ENCODE measurements at places on chromosomes 5 and 9.

DNA sequence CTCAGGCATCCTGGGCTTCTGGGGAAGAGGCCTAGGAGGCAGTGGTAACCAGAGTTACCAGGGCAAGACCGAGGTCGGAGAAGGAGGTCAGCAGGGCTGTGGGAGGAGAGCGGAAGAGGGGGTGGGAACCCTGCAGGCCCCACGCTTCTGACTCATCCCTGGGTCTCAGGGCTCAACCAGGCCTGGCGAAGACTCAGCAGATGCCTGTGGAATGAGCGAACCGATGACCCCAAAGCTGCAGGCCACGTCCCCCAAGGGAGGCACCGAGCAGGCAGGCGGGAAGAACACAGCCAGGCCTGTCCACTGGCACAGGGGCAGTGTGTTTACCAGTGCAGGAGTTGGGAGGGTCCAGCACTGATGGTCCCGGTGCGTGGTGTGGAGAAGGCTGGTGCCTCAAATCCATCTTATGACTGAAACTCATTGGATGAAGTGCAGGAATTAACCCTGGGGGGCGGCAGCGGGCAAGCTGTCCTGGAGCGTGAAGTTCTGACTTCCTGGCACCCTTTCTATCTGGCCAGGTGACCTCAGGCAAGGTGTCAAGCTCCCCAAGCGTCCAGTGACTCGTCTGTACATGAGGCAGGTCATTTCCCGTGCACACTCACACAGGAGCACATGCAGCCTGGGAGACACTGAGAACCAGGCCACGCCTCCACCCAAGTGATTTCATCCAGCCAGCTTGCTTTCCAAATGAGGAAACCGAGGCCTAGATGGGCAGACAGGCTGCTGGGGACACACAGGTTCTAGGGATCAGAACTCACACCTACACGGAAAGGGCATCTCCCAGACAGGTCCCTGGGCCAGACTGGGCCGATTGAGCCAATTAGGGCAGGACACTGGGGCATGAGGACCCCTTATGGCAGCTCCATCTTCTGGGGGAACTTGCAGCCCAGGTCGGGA lies 69.1 kb downstream of the ADAMTS2 start:
- DNase-seq, result no peak

- DNase-seq, result peak; percentile 55
Measured at GRCh38 chr9:99823681-99824377, 2.1 kb downstream of the NR4A3 start.

- no peak for DNase-seq
Measured at GRCh38 chr9:22160221-22160620, 151.1 kb upstream of the CDKN2B start.

GRCh38 chr9:5671711-5672353 lies 42.9 kb downstream of the RIC1 start:
- no peak for DNase-seq

DNA sequence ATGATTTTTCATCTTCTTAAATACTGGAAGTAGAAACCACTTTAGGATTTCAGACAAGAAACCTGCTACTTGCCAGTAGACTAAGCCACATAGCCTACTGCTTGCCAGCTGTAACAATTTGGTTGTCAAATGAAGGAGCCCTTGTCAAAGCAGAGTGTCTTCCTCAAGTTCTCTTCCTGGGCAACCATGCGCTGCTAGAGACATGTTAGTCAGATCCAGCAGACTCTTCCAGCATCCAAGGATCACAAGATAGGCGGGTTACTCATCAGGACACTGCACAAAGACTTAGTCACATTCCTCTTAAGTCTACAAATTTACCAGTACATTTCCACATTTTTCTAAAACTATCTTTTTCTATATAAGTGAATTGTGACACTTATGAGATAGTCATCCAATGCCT lies 24.4 kb downstream of the SKIC3 start:
- no peak for DNase-seq

DNA sequence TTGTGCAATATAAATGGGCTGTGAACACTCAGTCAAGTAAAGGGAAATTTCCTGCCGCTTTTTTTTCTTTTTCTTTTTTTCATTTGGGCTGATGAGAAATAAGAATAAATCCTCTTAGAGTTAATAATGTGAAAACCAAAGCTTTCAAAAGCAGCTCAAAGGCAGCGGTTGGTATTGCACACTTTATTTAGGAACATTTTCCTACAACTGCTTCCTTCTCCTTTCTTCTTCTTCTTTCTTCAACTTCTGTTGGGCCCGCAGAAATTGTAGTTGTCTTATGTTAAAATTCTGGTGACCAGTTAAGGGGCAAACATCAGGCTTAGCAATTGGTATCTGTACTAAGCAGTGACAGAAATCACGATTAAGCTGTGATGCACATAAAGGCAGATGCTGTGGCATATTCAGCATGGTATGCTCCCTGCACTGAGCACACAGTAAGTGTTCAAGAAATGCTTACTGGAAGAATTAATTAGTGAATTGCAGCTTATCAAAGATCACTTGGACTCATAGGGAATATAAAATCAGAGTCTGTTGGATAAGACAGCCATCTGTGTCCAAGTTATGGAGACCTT lies 85.4 kb downstream of the ANKRD55 start:
- no peak for DNase-seq

DNA sequence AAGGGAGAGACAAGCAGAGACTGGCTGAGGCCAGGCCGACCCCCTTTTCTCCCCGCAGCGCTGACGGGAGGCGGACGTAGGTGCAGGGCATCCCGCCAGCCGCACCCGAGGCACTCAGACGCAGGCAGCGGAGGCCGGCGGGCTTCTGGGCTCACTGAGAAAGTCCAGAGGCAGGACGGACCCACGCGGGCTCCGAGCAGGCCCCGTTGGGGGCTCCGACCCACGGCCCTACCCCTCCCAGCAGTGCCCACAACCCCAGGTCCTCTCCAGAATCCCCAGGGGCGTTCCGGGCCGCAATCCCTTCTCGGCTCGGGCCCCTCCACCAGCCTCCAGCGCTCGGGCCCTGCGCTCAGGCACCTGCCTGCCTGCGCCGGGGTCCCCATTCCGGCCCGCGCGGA lies 543 bp downstream of the MTMR12 start:
- no peak for DNase-seq

DNA sequence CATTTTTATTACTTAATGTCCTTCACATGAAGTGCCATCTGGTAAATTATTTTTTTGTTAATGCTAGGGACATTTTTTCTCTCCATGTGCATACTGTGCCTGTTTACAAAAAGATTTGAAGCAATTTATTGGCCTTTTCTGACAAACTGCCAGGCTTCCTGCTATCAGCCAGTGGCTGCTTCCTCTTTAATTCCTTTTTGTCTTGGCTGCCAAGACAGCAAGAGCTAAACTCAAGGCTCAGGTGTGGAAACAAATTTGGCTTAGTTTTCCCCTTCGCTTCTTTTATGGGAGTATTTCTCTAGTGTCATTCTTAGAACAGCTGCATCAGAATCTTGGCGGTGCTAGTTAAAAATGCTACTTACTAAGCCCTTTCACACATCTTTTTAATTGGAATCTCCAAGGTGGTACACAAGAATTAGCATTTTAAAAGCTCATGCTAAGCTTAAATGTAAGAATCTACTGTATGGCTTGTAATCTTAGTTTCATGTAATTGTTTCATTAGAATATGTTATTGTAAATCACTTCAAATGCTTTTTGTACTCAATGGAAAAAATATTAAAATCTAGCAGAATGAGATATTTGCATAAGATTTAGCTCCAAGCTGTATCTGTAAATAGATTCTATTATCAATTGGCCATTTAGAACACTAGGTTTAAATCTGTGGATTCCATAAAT lies 134.2 kb upstream of the RASGRF2 start:
- no peak for DNase-seq

DNA sequence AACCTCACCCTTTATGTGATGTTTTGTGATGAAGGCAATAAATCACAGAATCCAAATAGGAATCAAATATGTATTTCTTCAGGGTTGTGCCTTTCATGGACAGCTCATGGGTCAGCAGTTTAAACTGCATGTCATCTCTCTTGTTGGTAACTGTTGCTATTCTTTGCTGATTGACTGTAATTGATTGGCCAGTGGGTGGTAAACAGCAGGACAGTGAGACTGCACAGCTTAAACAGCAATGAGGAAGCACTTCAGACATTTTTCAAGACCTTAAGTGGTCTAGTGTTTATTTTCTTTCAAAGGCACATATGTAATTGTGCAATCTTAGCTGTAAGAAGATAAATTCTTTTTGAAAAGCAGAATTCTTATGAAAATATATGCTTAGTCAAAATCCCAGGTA lies 260.5 kb downstream of the COX7C start:
- no peak for DNase-seq

DNA sequence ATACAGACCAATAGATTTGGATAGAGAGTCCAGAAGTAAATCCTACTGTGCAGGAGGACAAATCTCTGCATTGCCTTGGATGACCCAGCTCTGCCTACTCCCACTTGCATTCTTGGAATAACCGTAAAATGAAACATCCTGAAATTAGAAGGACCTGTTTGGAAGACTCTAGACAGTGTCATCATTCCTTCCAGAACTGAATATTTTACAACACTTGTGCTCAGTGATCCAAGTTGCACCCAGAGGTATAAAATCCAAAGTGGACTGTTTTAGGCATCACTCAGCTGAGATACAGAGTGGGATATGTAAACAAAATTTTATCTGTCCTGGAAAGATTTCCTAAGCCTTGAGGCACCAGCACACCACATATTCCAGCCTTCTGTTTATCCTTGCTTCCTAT lies 43.7 kb downstream of the OR2Y1 start:
- DNase-seq, result no peak

DNA sequence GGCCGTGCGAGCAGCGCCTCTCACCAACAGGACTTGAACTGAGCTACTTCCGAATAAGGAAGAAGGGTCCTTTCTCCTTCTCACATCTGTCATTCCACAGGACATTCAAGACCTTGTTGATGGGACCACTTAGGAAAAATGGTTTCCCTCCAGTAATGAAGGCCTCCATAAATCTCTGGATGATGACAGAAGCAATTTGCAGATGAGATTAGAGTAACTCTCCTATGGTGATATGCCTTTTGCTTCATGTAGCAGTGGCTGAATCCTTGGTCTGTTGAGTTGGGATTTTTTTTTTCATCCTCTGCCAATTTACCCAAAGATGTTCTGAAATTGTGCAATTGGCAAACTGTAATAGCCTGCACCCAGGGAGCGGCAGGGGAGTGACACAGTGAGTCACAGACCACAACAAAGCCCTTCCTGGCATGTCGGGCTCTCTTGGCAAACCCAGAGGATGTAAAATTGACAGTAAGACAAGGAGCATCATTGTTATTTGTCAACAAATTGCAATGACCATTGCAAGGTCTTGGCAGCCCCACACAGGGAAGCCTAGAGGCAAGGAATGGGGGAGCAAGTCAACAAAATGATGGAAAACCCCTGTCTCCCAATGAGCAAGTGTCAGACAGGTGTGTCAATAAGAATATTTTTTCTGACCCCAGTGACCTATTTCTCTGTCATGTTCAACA lies 275.9 kb downstream of the ACTL7B start:
- DNase-seq, result no peak

GRCh38 chr5:108867656-108868055 lies 120.0 kb downstream of the FER start:
- no peak for DNase-seq

DNA sequence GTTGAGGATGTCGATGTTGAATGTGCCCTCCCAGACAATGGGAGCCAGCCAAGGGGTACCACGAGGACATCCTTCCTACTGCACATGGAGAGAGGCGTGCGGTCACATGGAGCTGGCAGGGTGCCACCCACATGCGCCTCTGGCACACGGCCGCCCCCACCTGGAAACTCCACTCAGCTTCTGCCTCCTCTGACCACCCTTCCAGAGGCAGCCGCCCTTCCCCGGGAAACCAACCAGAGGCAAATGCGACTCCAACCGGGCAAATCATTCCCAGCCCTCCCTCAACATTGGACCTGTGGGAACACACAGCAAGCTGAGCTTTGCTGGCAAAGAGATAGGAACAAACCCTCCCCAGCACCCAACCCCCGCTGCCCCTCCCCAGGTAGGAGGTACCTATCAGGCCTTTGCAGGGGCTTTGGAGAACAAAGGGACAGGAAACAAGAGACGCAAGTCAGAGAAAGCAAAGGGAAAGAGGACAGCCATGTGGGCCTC lies 17.5 kb downstream of the ABO start:
- DNase-seq, result no peak

GRCh38 chr5:67799732-67800234 lies 415.8 kb upstream of the PIK3R1 start:
- no peak for DNase-seq

DNA sequence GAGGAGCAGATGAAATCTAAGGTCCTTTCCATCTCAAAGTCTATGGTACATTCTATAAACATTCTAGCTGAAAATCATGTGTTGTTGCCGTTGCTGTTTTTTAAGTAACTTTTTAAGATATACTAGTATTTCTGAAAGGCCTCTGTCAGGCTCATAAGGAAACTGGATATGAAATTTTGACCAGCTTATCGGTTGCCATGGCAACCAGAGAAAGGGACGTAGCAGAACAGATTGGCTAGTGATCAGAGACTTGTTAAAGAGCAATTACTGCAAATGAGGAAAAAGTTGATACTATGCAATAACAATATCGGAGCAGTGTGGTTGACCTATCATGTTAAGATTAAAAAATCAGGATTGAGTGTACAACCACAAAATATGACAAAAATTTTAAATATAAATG lies 57.0 kb upstream of the RNF180 start:
- DNase-seq, result no peak

DNA sequence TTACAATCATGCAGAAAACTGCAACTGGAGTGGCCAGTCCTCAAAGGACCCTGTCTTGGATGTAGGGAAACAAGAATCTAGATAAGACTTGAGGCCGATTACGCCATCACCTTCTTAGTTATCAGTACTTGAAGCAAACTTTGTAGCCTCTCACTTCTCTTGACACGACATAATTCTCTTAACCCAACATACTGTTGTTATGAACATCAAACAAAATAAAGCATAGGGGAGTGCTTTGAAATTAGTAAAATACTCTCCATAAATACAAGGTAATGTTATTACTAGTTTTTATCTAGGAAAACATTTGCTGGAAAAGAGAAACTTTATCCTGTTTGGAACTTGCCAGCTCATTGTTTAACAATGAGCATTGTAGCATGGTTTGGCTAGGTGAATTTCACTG lies 574.9 kb upstream of the DMAC1 start:
- no peak for DNase-seq

DNA sequence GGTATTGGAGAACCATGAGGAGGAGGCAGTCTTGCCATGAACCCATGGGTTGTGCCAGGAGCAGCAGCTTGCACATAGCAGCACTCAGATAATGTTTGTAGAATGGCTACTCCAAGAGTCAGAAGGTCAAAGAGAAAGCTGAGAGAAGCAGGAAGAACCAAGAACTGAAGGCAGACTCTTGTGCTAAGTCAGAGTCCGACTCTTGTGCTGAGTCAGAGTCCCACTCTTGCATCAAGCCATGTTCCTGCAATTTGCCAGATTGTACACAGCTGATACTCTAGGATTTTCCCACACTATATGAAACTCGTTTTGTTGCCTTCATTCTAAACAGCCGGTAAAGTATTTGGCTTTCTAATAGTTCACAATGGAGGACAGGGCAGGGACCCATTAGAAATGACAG lies 26.2 kb upstream of the HSPA9 start:
- no peak for DNase-seq

DNA sequence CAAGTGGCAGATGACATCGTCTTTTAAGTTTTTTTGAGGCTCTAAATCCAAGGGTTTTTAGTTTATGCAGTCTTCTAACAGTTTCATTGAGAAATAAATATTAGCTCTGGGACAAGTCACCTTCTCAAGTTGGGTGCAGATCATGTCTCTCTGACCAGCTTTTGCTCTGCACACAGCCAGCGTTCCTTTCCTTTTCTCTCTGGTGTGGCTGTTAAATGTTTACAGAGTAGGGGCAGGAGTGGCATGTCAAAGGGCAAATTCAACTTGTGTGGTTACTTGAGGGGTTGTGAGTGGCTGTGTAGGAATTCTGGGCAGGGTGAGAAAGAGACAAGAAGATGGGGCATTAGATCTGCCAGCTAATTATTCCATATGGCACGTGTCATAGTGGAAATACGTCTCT lies 187.5 kb upstream of the HMHB1 start:
- DNase-seq, result no peak
